ENCODE measurements at places on chromosomes 13 and 19. TPM values are rescaled to one million over a fixed set of nuclear protein-coding genes. Genes with fewer than 3 reads are reported as not detected.

Gene LPAR2
- 63.8 TPM for total RNA-seq

Gene GPC6
- total RNA-seq = not detected

Gene RNF113B
- total RNA-seq = not detected

GRCh38 chr19:49271080-49271753 lies 53.8 kb downstream of the SLC6A16 start:
- no peak for DNase-seq

GRCh38 chr13:105144936-105145335 lies 1390.5 kb downstream of the EFNB2 start:
- DNase-seq = no peak

DNA sequence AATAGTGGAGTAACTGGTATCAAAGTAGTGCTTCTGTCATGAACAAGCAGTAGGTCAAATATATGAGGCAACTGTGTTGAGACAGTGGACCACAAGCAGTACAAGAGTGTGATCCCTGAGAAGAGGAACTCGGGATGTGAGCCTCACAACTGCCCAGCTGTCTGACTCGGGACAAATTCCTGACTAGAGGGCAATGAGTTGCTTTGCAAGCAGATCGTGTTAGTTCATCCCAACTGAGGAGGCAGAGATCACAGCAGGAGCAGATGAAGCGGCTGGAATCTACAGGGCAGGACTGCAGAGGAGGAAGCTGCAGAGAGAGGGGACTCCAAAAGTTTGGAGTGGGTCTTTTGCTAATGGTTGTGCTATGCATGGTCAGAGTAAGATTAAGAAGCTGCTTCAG lies 741.1 kb downstream of the DIAPH3 start:
- no peak for DNase-seq

GRCh38 chr19:28960986-28961705 lies 251.8 kb downstream of the UQCRFS1 start:
- no peak for DNase-seq

Data from CD8-positive, alpha-beta T cell (primary cell).